Activated CD4-positive, alpha-beta T cell treated with anti-CD3 and anti-CD28 coated beads for 1 hour (primary cell): ENCODE measurements at places on chromosomes 3 and 15.

GRCh38 chr3:176942305-176942704 is 255.0 kb downstream of the TBL1XR1 start:
- DNase-seq, result no peak

DNA sequence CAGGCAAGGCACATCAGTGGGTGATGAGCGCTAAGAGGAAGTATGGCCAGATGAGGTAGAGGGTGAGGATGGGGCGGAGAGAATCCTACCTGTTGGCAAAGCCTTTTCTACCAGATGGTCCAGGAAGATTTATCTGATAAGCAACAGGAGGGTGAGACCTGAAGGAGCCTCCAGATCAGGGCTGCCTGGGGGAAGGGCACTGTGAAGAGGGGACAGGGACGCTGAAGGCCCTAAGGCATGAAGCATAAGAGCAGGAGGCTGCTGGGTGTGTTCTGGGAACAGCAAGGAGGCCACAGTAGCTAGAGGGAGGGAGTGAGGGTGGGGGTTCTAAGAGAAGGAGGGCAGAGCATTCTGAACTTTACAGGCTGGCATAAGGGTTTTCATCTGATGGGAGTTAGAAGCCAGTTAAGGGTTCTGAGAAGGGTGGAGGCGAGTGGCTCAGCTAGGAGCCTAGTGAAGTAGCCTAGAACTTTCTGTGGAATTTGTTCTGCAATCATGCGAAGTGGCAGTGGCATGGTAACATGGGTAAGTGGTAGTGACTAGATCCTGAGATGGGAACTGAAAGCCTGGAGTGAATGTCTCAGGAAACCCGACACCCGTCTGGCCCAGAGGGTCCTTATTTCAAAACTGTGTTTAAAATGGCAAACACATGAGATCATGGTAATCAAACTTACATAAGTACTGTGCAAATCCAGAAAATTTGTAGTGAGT is 29.9 kb downstream of the CGNL1 start:
- DNase-seq, result no peak

- no peak for DNase-seq
Measured at GRCh38 chr3:63037116-63037515, 161.9 kb upstream of the CADPS start.

GRCh38 chr3:142595581-142595950 is 627 bp upstream of the PLS1 start:
- DNase-seq, result no peak

DNA sequence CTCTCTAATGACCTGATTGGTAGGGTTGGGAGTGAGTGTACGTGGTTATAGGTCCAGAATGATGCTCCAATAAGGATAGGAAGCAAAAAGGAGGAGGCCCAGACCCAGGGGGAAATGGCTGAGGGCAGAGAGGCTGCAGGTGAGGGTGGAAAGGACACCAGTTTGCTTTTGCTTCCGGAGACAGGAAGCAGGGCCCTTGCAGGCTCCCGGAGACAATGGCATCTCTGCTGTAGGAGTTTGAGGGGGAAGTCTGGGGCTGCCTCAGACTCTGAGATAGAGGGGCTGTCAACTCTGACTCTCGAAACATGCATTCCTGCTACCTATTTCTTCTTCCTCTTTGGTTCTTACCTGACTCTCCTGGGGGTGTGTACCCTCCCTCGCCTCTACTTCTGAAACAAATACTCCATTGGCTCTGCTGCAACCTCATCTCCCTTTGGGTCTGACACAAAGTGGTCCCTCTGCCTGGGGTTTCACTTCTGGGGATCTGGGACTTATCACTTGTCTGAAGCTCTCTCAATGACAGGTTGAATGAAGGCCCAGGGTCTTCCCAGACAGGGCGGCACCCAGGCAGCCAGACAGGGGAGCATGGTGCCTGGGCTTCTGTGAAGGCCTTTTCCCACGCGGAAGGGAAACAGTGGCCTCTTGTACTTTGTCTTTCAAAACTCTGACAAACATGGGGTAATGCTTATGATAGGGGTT is 61.5 kb downstream of the CHRD start:
- no peak for DNase-seq

GRCh38 chr3:30948426-30948825 is 54.0 kb upstream of the GADL1 start:
- DNase-seq, result no peak

DNA sequence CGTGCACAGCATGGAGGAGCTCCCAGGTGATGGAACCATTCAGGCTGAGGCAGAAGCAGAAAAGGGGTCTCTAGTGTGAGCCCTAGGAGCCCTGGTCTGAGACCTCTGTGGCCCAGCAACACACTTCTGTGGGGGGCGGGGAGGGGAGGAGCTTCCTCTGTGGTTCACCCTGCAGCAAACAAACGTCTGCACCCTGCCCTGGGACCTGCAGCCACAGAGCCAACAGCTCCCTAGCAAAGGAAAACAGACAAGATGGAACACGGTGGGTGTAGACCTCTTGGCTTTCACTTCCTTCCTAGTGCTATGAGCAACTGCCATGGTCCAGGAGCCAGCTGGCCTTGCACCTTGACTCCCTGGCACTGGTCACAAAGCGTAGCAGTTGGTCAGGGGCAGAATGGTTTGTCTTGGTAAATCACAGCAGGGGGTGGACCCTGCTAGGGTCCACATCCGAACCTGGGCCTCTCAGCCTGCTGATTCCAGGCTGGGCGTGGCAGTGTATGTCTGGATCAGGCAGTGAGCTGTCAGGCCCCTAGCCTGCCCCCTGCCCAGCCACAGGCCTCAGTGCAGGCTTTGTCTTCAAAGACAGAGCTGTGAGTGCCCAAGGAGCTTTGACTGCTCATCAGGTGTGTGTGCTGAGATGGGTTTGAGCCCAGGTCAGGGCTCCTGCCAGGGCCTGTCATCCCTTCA is 6.7 kb downstream of the AMIGO3 start:
- DNase-seq, result no peak

- no peak for DNase-seq
Measured at GRCh38 chr3:172157564-172158258, 118.3 kb downstream of the FNDC3B start.

DNA sequence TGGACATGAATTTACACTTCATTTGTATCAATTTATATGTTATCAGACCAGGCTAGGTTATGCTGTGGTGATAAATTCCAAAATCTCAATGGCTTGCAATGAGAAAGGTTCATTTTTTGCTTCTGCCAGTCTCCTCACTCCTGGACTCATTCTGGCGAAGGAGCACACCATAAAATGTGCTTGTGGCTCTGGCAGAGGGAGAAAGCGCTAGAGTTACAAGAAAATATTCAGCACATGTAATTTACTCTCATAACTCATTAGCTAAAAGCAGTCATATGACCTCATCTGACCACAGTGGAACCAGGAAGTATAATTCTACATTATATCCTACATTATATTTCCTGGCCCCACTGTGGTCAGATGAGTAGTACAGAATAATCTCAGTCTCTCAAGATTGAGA is 193.8 kb downstream of the BCHE start:
- no peak for DNase-seq

DNA sequence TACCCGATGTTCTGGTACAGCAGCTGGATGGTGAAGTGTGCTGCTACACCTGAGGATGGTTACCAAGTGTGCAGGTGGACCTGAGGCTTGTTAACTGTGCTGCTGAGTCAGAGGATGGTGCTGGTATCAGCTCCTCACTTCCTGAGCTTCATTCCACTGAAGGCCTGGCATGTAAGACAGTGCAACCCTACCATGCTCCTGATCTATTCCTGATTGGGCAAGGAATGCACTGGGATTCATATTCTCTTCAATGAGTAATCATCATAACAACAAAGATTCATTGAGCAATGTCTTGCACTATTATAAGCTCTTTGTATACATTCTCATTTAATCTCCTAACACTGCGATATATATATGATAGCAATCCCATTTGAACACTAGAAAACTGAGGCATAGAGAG is 62.9 kb upstream of the THSD4 start:
- no peak for DNase-seq

- no peak for DNase-seq
Measured at GRCh38 chr15:100249096-100249815, 92.5 kb downstream of the ADAMTS17 start.

DNA sequence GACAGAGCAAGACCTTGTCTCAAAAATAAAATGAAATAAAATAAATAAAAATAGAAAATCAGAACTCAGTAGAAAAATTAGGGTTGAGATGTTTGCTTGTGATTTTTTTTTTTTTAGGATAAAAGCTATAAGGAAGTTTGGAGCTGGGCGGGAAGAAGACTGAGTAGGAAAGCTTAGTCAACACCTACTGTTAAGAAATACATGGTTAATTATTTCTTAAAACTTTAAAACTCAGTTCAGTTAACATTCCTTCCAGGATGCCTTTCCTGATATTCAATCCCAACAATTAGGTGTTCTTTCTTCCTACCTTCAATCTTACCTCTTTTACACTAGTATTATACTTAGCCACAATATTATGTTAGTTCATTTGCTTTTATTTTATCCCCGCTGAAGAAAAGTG is 246.2 kb downstream of the LSAMP start:
- no peak for DNase-seq
